ENCODE measurements at places on chromosomes 7 and 10. TPM values are rescaled to one million over a fixed set of nuclear protein-coding genes. Genes with fewer than 3 reads are reported as not detected.

PRLHR gene
- not detected for total RNA-seq

SLC18A3 gene
- total RNA-seq = not detected

SLC16A12 gene
- 0.05 TPM for total RNA-seq

ATOH7 gene
- total RNA-seq = 0.29 TPM

LOXL4 gene
- total RNA-seq = 1.3 TPM

SRRM3 gene
- total RNA-seq = 10.0 TPM

TEX47 gene
- not detected for total RNA-seq

FAM180A gene
- total RNA-seq = not detected

FAM25G gene
- total RNA-seq = not detected

FBXL13 gene
- total RNA-seq = 0.61 TPM
